ENCODE measurements at places on chromosomes 7 and 10. TPM values are rescaled to one million over a fixed set of nuclear protein-coding genes. Genes with fewer than 3 reads are reported as not detected.
A peak's percentile ranks its signal among the peaks of the same experiment; 100 is the strongest.

DNA sequence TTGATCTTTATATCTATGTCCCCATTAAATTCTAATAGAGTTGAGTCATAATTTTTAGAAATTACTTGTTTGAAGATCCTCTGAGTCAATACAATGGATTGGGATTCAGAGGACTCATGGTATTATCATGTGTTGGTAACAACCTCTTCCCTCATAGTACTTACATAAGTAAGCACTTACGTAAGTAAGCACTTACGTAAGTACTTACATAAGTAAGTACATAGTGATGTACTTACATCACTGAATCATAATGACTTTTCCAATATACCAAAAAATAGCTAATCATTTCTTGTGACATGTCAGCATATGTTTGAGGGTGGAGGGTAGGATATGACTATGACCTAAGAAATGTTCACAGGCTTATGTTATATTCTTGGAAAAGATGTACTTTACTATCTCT is 740.5 kb downstream of the SORCS1 start:
- no peaks in the 10 kb centered on the region for H3K4me1 ChIP-seq
- no peaks in the 10 kb centered on the region for H3K27me3 ChIP-seq
- no peak overlapping the region for H3K27ac ChIP-seq
- no peaks in the 10 kb centered on the region for H3K36me3 ChIP-seq

GRCh38 chr10:11505639-11506038 is 105.8 kb downstream of the USP6NL start:
- H3K27me3 ChIP-seq = no peaks in the 10 kb centered on the region
- H3K4me1 ChIP-seq = no peaks in the 10 kb centered on the region
- no peak overlapping the region for H3K27ac ChIP-seq

DNA sequence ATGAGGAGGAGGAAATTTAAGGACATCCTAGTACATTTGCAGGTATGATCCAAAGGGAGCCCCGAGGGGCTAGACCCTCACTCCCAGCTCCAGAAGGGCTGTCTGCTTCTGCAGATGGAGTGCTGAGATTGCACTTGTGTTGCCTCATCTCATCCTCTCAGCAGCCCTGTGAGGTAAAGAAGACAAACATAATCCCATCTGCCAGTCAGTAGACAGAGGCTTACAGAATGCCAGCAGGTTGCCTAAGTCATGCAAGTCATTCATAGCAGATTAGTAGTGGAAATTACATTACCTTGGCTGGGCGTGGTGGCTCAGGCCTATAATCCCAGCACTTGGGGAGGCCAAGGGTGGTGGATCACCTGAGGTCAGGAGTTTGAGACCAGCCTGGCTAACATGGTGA is 45.4 kb downstream of the BLVRA start:
- DNase-seq = no peak
- H3K36me3 ChIP-seq = no peaks in the 10 kb centered on the region
- H3K27me3 ChIP-seq = no peaks in the 10 kb centered on the region
- H3K27ac ChIP-seq = no peak overlapping the region
- no peaks in the 10 kb centered on the region for H3K4me1 ChIP-seq
- no peak overlapping the region for H3K4me3 ChIP-seq

- H3K4me1 ChIP-seq = peaks cover 4% of the 10 kb centered on the region
- DNase-seq = no peak
- H3K36me3 ChIP-seq = no peaks in the 10 kb centered on the region
- no peak overlapping the region for H3K27ac ChIP-seq
- no peak overlapping the region for H3K4me3 ChIP-seq
- H3K27me3 ChIP-seq = no peaks in the 10 kb centered on the region
Observed at GRCh38 chr10:92993699-92994272, 66.8 kb upstream of the CYP26C1 start.

- H3K4me1 ChIP-seq = no peaks in the 10 kb centered on the region
- H3K27ac ChIP-seq = no peak overlapping the region
- peak; percentile 55 for DNase-seq
- no peak overlapping the region for H3K4me3 ChIP-seq
- no peaks in the 10 kb centered on the region for H3K36me3 ChIP-seq
- no peaks in the 10 kb centered on the region for H3K27me3 ChIP-seq
Observed at GRCh38 chr10:7288060-7288690, 122.7 kb downstream of the SFMBT2 start.

- peaks cover 3% of the 10 kb centered on the region for H3K4me1 ChIP-seq
- no peaks in the 10 kb centered on the region for H3K27me3 ChIP-seq
- no peak for DNase-seq
- peak overlapping the region; percentile 89 for H3K27ac ChIP-seq
- no peak overlapping the region for H3K4me3 ChIP-seq
- no peaks in the 10 kb centered on the region for H3K36me3 ChIP-seq
Observed at GRCh38 chr7:13992596-13992964, 3.1 kb upstream of the ETV1 start.

- H3K4me3 ChIP-seq = no peak overlapping the region
- no peaks in the 10 kb centered on the region for H3K36me3 ChIP-seq
- H3K27me3 ChIP-seq = no peaks in the 10 kb centered on the region
- peaks cover 10% of the 10 kb centered on the region for H3K4me1 ChIP-seq
- no peak overlapping the region for H3K27ac ChIP-seq
Observed at GRCh38 chr7:159201722-159202330, 57.2 kb upstream of the VIPR2 start.

GRCh38 chr10:100482181-100482833 is 19.5 kb downstream of the WNT8B start:
- H3K27ac ChIP-seq = no peak overlapping the region
- peak overlapping the region; percentile 34 for H3K4me3 ChIP-seq
- DNase-seq = peak; percentile 88

GRCh38 chr10:103852856-103853255 is 2.5 kb downstream of the SH3PXD2A start:
- no peaks in the 10 kb centered on the region for H3K27me3 ChIP-seq
- DNase-seq = no peak
- no peak overlapping the region for H3K4me3 ChIP-seq

GRCh38 chr7:74228951-74229900 is 19.4 kb downstream of the LAT2 start:
- H3K36me3 ChIP-seq = no peaks in the 10 kb centered on the region
- H3K4me1 ChIP-seq = peaks cover 5% of the 10 kb centered on the region
- DNase-seq = no peak

DNA sequence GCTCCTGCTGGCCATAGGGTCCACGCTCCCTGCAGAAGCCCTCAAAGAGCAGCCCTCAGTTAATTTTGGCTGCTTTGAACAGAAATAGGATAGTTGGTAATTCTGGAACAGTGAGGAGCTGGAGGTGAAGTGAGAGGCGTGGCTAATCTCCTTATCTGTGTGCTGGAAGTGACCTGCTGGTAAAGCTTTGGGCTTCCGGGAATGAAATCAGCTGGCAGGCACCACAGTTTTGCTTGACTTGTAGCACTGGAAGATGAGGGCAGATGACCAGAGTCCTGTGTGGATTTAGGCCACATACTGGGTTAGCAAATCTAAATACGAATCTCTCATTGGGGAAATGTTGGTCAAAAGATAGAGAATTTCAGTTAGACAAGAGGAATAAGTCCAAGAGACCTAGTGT is 10.2 kb downstream of the ATP6V0E2 start:
- peak; percentile 18 for DNase-seq

DNA sequence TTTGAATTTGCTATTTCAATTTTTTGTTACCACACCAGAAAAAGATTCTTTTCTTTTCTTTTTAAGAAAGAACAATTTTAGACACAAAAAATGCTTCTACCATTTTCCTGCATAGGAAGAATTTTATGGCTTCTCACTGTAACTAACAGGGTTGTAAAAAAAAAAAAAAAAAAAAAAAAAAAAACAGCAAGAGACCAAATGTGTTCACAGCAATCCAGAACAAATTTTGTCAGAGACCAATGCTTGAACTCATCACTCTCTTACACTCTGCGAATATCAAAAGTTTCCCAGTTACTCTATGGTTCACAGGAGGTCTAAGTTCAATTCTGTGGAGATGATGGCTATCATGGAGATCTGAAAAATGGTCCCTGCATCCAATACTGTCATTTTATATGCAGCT is 84.4 kb downstream of the CHCHD3 start:
- H3K4me3 ChIP-seq = no peak overlapping the region
- DNase-seq = no peak
- H3K36me3 ChIP-seq = no peaks in the 10 kb centered on the region
- no peaks in the 10 kb centered on the region for H3K27me3 ChIP-seq
- no peaks in the 10 kb centered on the region for H3K4me1 ChIP-seq
- H3K27ac ChIP-seq = no peak overlapping the region

DNA sequence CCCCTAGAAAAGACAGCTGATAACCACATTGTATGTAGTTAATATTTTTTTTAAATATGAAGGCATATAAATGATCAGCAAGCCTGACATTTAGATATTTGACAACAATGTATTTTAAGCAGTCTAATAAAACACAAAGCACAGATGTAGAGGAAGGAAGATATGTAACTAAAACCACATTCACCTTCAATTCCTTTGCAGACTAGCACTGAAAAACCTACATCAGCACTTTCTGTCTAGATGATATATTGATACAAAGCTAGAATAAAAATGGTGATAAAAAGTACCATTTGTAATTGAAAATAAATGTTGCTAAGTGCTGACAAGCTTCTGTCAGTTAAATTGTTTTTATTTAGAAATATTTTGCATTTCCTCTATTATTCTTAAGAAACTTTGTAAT is 153.6 kb downstream of the IMMP2L start:
- DNase-seq = no peak
- H3K36me3 ChIP-seq = no peaks in the 10 kb centered on the region
- no peaks in the 10 kb centered on the region for H3K27me3 ChIP-seq
- H3K27ac ChIP-seq = no peak overlapping the region
- no peak overlapping the region for H3K4me3 ChIP-seq
- H3K4me1 ChIP-seq = no peaks in the 10 kb centered on the region

DNA sequence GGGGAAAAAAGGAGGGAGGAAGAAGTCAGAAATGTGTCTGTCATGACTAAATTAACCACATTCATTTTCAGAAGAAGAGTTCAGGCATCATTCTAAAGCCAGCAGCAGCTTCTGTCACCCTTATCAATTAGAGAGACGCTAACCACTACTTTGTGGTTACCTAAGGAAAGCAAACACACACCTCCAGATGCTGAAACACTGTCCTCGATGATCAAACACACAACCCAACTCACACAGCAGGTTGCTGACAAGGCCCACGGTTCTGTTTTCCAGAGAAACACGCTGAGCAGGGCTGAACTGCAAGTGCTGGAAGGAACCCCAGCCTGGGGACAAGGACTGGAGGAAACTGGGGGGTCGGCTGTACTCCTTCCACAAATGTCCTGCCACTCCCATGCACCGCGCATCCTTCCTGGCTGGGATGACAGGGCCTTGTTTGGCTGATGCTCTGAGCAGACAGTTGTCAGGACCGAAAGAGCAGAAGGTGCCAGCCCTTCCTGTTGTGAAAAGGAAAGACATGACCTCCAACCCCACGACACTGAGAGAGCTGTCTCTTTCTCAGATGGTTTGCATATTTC is 36.6 kb downstream of the PRKCQ start:
- no peaks in the 10 kb centered on the region for H3K4me1 ChIP-seq
- no peak overlapping the region for H3K27ac ChIP-seq
- no peak for DNase-seq
- no peaks in the 10 kb centered on the region for H3K36me3 ChIP-seq
- no peak overlapping the region for H3K4me3 ChIP-seq
- no peaks in the 10 kb centered on the region for H3K27me3 ChIP-seq

DNA sequence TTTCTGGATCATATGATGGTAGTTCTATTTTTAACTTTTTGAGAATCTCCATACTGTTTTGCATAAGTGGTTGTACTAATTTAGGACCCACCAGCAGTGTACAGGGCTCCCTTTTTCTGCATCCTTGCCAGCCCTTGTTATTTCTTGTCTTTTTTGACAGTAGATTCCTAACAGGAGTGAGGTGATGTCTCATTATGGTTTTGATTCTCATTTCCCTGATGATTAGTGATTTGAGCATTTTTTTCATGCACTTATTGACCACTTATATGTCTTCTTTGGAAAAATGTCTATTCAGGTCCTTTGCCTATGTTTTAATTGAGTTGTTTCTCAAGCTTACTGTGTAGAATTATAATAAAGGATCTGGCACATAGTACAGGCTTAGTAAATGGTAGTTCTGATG is 238.8 kb upstream of the BMPER start:
- peaks cover 6% of the 10 kb centered on the region for H3K4me1 ChIP-seq
- no peak for DNase-seq
- no peak overlapping the region for H3K4me3 ChIP-seq
- H3K36me3 ChIP-seq = no peaks in the 10 kb centered on the region
- no peak overlapping the region for H3K27ac ChIP-seq

DNA sequence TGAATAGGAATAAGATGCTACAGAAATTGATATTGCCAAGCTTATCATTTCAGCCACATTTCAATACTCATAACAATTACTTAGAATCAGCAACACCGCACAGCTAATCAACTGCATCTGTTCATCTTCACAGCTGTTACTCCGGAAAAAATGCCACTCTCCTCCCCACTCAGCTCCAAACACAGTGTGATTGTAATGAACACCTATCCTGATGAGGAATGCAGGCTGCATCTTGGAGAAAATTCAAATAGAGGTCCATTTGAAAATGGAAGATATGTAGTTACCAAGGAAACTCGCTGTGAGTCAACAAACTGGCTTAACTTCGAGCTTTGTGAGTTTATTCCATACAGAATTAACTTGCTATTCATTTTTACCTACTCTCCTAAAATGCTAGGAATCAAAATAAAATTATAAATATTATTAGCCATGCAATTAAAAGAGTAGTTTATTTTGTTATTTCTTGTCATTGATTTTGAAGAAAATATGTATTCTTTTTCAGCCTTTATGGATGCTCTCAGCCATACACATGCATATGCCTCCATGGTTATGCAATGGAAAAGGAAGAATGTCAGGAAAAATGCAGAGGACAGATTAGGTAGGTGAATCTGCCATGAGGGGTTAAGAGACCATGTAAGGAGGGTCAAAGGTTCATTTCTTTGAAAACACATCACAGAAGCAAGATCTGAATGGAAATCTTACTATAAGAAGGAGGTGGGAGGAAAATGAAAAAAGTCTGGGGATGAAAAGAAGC is 267.2 kb downstream of the POM121L12 start:
- no peak overlapping the region for H3K4me3 ChIP-seq
- no peaks in the 10 kb centered on the region for H3K4me1 ChIP-seq
- DNase-seq = no peak
- no peaks in the 10 kb centered on the region for H3K36me3 ChIP-seq
- H3K27me3 ChIP-seq = no peaks in the 10 kb centered on the region
- no peak overlapping the region for H3K27ac ChIP-seq

GRCh38 chr7:1610678-1611302 is 41.0 kb upstream of the PSMG3 start:
- no peak overlapping the region for H3K4me3 ChIP-seq
- no peaks in the 10 kb centered on the region for H3K36me3 ChIP-seq
- no peak overlapping the region for H3K27ac ChIP-seq
- peaks cover 7% of the 10 kb centered on the region for H3K27me3 ChIP-seq
- DNase-seq = no peak

- H3K27me3 ChIP-seq = no peaks in the 10 kb centered on the region
- DNase-seq = peak; percentile 24
- no peaks in the 10 kb centered on the region for H3K36me3 ChIP-seq
Observed at GRCh38 chr7:148318838-148319237, 271.7 kb upstream of the C7orf33 start.

The MACC1 gene
- 7.2 TPM for polyA plus RNA-seq

The ANKRD61 gene
- polyA plus RNA-seq = 0.81 TPM

The SPDYE18 gene
- 0.61 TPM for polyA plus RNA-seq

The CC2D2B gene
- polyA plus RNA-seq = 0.97 TPM

The ELOVL3 gene
- polyA plus RNA-seq = not detected

All from hepatocyte (in vitro differentiated cells).